Hematopoietic multipotent progenitor cell treated with erythropoietin and hydrocortisone succinate and interleukin-3 and kit ligand, for 6 days (in vitro differentiated cells): ENCODE measurements at places on chromosomes 7 and 10.

- DNase-seq: no peak
Observed at GRCh38 chr10:76436401-76436811, 1005.0 kb downstream of the LRMDA start.

GRCh38 chr7:114415064-114415989, 712 bp downstream of the FOXP2 start:
- no peak for DNase-seq

- DNase-seq: no peak
Observed at GRCh38 chr7:17233603-17234002, 64.8 kb upstream of the AHR start.

GRCh38 chr10:100114976-100115770, 33.5 kb upstream of the CPN1 start:
- no peak for DNase-seq

DNA sequence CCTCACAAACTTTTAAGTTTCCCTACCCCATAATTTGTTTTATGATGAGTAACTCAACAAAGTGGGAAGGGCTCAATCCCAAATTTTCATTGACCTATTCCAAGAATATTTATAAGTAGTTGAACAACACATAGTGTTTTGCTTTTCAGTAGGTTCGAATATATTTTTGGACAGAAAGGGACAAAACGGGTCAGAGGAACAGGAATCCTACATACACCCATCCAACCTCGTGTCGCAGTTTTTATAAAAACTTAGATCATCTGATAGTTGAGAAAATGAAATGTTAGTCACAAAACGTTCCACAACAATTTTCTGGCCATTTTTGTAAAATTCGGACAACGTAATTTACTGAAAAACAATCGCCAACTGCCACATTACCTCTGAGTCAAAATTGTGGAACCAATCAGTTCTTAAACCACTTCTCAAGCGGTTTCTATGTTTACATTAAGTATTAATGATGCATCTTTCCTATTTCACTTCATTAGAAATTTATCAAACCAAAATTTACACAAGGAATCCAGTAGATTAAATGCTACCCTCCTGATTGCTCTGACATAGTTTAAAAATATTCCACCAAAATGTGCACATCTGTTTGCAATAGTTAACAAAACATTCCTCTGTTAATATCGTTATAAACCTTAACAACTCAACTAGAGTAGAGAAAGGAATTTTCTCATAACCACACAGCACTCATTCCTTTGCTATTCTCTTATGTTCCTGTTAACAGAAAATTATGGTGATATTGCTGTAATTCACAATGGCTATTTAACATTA, 6.3 kb downstream of the WNT16 start:
- no peak for DNase-seq

- DNase-seq: no peak
Observed at GRCh38 chr10:93565446-93565845, 1.0 kb upstream of the FFAR4 start.

DNA sequence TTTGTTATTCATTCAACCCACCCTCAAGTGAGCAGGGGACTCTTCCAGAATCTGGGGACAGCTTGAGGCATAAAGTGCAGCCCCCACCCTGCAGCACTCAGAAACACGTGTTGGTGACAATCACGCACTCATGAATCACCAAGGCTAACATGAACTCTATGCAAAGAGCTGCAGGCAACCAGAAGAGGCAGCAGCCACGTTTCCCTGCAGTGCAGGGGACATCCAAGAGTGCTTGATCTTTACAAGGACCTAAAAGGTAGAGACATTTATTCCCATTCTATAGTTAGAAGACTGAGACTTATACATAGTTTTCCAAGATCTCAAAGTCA, 135.2 kb upstream of the GDF10 start:
- DNase-seq: no peak

DNA sequence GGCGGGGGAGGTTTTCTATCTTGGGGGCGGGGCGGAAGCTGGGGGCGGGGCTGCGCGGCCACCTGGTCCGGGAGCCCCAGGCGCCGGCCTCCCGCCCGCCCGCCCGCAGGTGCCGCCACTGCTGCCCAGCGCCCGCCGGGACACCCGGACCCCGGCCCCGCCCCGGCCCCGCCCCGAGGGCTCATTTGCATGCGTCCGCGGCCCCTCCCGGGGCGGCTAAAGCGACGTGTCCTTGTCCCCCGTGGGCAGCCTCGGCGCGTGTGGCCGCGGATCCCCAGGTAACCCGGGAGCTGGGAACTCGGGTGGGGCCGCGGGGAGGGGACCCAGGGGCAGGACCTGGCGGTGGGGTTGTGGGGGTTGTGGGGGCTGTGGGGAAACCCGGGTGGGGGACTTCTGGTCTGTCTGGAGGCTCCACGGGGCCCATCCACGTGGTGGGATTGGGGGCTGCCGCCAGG, at the start of gene BHLHA15:
BHLHA15 (plus strand) TSS at position 219 of the 455 bp plus-strand sequence. CDS start 871 bp downstream, outside the sequence.
- DNase-seq: peak; percentile 27

- peak; percentile 42 for DNase-seq
Observed at GRCh38 chr10:107031931-107032699, 132.4 kb downstream of the SORCS1 start.

DNA sequence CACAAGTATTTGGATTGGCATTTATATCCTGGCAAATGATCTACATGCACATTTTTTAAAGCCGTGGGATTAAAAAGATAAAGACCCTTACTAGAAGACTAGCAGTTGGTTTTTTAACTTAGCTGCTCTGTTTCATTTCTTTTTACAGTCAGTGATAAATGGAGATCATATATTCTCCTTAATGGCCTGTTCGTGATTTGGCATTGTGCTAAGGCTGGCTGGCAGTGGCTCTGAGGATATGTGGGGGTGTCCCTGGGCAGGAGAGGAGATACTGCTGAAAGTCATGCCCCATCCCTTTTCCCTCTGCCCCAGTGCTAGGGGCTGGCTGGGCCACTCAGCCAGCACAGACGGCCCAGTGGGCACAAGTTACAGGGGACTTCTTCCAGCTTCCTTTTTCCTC, 341.7 kb downstream of the PRPF18 start:
- DNase-seq: no peak

DNA sequence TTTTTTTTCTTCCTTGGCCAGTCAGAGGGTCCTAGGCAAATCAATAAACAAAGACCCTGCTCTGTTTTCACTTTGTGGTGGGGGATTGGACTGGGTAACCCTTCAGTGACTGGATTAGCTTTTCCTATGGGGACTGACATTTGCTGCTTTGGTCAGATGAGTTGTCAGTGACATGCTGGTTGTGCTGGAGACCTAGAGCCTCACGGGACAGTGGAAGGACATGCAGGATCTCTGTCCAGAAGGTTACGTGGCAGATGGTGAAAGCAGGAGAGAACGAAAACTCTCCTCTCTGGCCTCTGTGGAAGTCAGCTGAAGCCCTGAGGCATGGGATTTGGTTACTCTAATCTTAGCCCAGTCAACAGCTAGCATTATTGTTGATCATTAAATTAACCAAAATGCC, 90.0 kb upstream of the BMPER start:
- no peak for DNase-seq

GRCh38 chr7:115306586-115306985, 384.7 kb downstream of the MDFIC start:
- DNase-seq: no peak

DNA sequence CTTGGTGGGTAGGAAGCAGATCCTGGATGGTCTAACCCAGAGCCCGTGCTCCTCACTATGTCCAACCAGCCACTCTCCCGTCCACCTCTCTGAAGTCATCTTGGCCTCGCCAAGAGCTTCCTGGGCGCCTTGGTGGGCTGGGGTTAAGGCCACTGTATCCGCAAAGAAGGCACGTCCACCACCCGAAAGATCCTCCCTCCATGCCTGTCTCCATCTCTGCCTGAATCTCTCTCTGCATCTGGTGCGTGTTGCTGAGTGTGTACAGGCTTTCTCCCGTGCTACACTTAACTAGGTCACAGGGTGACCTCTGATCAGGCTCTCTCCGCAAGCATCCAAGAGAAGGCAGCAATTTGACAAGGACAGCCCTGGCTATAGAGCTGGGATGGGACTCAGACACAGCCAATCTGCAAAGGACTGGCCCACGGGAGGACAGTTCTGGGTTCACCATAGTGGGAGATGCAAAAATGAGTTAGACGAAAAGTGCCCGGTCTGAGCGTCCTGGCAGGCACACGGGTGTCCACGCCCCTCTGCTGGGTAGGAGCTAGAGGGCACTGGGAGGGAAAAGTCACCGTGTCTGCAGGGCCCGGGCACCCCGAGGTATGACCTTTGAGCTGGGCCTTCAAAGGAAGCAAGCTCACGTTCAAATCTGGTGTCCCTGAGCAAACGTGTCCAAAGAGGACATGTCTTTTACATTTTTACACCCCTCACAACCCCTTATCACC, 9.4 kb upstream of the RFC2 start:
- DNase-seq: no peak

DNA sequence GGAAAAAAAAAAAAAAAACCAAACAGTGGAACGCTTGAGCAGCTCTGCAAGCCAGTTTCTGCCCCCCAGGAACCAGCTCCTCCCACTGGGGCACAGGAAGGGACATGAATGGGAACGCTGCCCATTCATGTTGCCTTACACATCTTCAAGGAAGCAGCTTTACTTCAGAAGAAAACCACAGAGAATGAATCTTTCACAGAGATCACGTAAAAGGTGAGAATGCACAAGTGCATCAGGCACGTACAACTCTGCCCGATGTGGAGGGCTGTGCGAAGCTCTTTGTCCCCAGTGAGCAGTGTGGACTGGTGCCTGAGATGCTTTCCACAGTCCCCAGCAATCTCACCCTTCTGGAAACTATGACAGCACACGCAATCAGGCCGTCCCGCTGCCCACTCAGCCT, 106.2 kb downstream of the DLG5 start:
- no peak for DNase-seq

DNA sequence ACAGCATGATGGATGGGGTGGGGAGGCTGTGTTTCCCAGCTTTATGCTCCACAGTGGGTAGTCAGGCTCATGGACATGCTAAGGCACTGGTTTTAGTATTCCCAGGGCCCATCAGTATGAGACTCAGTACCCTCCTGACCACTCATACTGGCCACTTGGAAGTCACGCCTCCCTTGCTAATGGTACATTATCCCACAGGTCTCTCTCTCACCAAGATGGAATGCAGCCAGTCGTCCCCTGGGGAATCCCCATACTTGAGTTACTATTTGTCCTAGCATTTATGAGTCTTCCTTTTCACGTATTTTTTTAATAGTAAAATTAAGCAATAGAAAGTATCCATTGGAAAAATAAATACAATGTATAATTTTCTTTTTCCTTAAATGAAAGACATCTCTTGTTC, 80.6 kb upstream of the TBX20 start:
- no peak for DNase-seq

- DNase-seq: peak; percentile 67
Observed at GRCh38 chr10:22682237-22683139, 31.9 kb downstream of the PIP4K2A start.

DNA sequence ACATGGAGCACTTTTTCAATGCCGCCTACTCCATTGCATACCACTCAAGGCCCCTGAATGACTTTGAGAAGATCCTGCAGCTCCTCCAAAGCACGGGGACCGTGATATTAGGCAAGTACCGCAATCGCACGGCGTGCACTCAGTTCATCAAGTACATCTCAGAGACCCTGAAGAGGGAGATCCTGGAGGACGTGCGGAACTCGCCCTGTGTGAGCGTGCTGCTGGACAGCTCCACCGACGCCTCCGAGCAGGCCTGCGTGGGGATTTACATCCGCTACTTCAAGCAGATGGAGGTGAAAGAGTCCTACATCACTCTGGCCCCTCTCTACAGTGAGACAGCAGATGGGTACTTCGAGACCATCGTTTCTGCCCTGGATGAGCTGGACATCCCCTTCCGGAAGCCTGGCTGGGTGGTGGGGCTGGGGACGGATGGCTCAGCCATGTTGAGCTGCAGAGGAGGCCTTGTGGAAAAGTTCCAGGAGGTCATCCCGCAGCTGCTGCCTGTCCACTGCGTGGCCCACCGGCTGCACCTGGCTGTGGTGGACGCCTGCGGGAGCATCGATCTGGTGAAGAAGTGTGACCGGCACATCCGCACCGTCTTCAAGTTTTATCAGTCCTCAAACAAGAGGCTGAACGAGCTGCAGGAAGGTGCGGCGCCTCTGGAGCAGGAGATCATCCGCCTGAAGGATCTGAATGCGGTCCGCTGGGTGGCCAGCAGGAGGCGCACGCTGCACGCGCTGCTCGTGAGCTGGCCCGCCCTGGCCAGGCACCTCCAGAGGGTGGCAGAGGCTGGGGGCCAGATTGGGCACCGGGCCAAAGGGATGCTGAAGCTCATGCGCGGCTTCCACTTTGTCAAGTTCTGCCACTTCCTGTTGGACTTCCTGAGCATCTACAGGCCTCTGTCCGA, 12.7 kb upstream of the ATP6V0E2 start:
- DNase-seq: no peak

GRCh38 chr7:130881799-130882141, 147.8 kb upstream of the KLF14 start:
- DNase-seq: no peak

DNA sequence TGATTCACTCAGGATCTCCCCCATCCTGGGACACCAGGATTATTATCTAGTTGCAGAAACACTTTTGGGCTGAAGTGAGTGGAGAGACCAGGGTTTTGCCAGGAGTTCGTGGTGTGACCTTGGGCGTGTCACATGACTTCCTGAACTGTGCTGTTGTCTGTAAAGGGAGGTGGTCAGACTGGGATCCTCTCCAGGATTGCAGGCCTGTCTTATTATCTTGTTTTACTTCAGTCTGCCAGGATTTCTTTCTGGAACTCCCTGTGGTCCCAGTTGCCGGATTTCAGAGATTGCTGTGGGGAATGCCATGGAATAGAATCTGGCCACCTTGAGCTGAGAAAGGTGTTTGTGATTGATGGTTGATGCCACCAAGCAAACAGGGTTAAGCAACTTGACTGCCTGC, 35.8 kb downstream of the CRCP start:
- peak; percentile 37 for DNase-seq

DNA sequence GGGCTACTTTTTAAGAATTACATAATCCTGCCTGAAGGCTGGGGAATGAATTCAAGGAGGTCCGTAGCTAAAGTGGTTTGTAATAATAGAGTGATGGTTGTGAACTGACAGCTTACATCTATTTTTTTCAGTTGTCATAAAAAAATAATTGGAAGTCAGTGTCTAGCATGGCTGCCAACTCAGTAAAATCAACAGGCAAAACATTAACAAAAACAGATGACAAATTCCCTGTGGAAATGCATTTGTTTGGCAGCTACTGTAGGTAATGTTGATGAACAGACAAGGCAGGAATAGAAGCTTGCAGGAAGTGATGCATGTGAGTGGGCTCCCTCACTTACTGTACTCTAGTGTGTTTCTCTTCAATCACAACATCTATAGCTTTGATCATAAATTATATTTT, 766.0 kb upstream of the POT1 start:
- DNase-seq: no peak
